CD4-positive, alpha-beta T cell treated with Interleukin-4 for 1 hour (primary cell): ENCODE measurements at places on chromosomes 16 and 17.

GRCh38 chr17:80319262-80319998 is 58.8 kb downstream of the RNF213 start:
- DNase-seq, result no peak

DNA sequence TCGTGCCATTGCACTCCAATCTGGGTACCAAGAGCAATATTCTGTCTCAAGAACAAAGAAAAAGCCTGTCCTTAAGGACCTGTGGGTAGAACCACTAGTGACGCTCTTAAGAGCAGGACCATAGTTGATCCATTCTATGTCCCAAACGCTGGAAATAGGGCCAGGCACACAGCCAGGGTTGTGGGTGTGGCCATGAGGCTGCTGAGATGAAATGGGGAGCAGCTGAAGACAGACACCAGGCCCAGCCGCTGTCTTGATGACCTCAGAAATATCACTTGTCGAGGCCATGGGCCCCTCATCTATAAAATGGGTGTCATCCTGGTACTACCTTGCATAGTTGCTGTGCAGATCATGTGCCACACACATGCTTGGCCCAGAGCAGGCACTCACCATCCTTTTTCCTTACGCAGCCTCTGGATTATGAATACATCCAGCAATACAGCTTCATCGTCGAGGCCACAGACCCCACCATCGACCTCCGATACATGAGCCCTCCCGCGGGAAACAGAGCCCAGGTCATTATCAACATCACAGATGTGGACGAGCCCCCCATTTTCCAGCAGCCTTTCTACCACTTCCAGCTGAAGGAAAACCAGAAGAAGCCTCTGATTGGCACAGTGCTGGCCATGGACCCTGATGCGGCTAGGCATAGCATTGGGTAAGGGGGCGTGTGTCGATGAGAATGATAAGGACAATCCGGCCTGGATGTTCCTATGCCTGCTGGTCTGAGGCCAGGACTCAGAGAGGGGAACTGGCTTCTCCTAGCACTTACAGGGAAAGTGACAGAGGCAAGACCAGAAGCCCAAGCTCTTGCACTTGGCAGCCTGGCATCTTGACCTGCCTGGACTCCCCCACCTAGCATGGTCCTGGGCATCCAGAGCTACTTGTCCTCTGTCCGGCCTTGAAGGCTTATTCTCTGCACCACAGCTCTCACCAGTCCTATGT is 25.5 kb downstream of the CDH5 start:
- no peak for DNase-seq

DNA sequence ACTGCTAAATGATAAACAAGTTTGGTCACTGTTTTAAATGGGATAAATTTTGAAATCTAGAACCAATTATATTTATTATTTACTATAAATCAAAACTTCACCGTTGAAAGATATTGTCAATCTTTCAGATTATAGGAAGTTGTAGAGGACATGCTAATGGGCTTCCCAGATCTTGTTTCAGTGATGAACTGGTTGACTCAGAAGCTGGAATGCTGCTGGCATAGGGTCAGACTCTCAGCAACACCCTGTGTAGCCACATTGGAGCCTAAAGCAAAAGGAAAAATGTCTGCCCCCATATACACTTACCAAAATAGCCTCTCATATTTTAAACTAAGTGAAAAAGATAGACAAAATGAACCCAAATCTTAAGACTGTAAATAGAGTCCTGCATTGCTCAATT is 916.9 kb upstream of the SOX9 start:
- DNase-seq, result no peak

GRCh38 chr16:74556375-74556922 is 50.5 kb downstream of the GLG1 start:
- DNase-seq, result no peak

GRCh38 chr16:65771707-65772106 is 594.8 kb upstream of the CDH5 start:
- no peak for DNase-seq

GRCh38 chr17:81578038-81578441 is 25.9 kb upstream of the FAAP100 start:
- no peak for DNase-seq

- DNase-seq, result no peak
Measured at GRCh38 chr16:70463235-70463634, 8.8 kb downstream of the FCSK start.

DNA sequence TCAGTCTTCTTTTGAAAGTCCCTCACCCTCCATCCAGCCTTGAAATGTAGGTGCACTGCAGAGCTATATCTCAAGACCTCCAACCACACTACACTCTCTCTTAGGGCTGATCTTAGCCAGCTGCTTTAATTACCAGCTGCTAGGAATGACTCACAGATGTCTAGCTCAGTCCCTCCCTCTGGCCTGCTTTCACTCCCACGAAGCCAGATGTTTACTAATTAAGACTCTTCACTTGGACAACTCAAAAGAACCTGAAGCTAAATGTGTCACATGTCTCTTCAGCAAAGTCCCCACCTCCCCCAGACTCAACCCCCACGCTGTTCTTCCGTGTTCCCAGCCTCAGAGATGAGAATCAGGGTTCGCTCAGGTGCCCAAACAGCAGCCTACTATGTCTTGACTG is 2.6 kb downstream of the GTF3C1 start:
- no peak for DNase-seq

DNA sequence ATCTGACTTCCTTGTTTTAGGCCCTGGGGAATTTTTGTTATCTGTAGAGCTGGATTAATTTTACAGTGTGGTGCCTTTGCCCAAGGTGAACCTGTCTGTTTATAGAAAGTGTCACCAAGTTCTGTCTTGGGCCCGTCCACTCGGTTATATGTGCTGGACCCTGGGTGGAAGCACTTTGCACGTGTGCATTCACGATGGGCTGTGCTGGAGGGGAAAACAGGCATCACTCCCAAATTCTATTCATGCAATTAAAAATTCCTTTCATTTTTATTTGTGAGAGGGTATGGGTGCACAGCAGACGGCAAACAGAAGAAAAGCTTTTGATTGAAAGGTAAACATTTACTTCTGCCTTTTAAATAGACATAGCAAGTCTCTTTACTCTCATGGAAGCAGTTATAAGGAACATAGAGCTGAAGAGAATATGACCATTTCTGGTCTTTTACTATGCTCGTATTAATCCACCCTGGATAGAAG is 101.2 kb downstream of the WWOX start:
- no peak for DNase-seq

GRCh38 chr16:29975811-29976511 is 2.3 kb downstream of the TAOK2 start:
- DNase-seq, result no peak

- no peak for DNase-seq
Measured at GRCh38 chr16:56851671-56852400, 13.2 kb upstream of the SLC12A3 start.

GRCh38 chr16:48452991-48453760 is 68.0 kb upstream of the SIAH1 start:
- no peak for DNase-seq

DNA sequence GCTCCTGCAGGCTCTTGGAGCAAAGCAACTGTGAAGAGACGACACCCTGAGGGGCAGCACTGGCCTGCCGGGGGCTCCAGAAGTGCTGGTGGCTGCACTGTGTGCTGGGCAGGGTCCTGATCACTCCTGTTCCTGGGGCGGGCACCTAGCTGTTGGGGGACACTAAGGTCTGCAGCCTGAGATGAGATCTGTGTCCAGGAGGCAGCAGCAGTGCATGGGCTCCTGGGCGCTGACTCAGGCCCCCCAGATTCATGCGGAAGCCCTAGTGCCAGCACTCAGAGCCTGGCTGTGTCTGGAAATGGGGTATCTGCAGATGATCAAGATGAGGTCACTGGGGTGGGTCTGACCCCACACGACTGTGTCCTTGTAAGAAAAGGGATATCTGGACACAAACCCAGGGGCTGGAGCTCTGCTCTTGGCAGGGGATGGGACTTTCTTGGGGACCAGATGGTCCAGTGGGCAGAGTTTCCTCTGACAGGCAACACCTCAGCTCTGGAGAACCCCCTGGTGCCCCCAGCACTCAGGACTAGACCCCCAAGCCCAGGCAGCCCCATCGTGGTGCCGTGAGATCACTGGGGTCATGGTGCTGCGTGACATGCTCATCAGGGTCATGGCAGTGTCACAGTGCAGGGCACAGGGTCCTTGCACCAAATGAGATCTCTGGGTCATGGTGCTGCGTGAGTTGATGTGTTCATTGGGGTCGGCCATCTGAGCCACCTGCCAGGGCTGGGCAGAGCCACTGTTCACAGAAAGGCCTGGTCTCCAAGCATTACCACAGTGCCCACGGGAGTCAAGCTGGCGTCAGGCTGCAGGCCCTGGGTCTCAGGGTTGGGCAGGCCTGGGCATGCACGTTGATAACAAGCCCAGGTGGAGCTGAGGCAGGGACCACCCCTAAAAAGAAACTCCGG is 9.5 kb downstream of the FAAP100 start:
- no peak for DNase-seq

DNA sequence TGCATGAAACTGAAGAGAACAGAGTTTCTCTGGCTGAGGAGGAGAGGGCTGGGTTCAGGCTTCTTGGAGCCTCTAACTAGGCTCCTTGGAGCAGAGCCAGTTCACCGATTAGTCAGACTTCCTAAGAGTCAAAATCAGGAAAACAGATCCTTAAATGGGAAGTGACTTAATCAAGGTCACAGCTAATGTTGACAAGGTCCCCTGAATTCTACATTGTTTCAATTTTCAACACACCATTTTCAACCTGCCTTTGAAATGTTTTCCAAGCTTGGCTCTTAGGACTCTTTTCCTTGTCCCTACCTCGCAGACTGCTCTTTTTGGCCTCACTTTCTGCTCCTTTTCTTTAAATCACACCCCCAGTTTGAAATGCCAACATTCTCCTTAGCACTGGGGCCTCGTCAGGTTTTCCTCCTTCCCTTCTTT is 16.3 kb downstream of the MYL4 start:
- no peak for DNase-seq

DNA sequence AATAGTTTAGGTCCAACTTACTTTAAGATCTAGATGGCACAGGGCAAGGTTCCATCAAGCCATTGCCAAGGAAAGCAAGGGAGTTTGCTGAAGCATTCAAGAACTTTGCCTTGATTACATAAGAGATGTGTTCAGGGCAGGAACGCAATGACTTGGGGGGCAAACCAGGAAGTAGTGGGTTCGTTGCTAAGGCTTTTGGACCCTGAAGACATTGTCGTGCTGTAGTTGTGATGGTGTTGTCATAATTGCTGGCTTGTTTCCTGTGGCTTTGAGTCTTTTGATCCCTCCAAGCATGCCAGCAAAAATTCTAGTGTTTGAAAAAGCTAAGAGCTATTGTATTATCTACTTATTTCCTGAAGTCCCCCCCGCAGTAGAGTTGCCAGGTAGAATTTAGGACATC is 70.7 kb upstream of the HNF1B start:
- DNase-seq, result no peak

GRCh38 chr16:1650131-1650530 is 27.9 kb upstream of the JPT2 start:
- DNase-seq, result no peak

DNA sequence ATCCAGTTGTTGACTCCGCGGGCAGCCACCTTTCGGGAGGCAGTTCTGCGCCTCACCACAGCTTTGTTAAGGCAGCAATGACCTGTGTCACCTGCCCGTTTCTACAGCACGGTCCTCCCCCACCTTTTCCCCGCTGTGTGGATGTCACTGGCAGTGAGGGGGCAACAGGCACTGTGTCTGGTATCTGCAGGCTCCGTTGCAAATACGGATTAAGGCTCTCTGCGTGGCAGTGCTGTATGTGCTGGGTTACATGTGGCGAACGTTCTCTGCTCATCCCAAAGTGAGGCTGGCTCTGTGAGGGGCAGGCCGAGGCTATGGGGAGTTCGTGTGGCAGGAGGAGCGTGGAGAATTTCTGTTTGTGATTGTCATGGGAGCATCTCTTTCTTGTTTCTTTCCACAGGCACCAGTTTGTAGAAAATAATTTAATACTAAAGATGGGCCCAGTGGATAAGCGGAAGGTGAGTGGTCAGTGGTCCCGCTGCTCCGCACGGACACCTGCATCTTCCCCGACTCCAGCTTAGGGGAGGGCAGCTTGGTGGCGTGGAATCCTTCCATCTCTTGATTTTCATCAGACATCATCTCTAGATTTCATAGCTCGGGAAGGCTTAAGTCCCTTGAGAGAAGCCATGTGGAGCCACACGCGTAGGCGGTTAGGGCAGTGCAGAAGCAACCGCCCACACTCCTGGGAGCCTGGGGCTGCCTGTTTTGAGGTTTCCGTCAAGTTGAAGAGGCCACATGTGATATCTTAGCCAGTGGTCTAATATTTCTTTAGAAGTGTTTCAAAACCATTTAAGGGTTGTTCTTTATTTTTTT is 57.8 kb downstream of the PDPK1 start:
- DNase-seq, result no peak

DNA sequence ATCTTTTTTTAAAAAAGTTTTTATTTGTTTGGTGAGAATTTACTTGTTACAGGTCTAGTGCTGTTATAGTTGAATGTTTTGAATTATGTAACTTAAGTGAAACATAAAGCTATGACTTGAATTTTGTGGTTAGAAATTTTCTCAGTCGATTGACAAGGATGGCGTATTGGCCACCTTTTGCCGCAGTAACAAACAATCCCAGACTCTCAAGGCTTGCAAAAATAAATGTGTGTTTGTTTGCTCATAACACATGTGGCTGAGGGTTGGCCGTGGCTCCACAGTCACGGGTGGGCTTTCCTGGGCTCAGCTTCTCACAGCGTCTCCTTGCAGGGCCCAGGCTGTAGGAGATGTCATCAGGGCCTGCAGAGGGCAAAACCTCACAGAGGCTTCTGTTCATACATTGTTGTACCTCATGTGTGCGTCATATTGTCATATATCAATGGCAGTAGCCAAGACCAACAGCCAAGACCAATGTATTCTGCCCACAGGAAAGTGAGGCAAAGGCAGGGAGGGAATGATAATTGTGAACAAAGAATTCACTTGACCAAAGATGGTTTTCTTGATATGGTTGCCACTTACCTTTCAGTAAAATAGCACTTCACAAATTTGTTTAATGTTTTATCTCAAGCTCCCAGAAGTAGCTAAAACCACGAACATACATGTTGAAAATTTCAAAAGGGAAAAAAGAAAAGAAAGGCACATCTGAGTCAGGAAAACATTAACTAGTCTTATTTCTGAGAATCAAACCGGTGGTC is 93.5 kb downstream of the WWOX start:
- DNase-seq, result no peak

DNA sequence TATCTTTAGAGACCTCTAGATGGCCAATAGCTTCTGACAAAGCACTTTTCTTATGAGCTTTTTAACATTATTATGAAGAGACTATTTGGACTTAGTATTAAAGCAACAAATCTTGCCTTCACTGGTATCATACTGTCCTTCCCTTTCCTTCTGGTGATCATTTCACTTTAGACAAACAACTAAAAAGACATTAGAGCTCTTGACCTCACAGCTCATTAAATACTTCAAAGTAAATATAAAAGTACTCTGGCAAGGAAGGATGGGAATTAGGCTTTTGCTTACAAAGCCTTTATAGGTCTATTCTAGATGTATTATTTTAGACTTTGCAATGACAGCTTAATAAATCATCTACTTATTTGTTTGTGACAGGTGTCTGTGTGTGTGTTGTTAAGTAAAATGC is 11.1 kb downstream of the STXBP4 start:
- DNase-seq, result no peak
